Umbilical cord (tissue), 2 donors: ENCODE measurements at places on chromosomes 16 and 17. TPM values are rescaled to one million over a fixed set of nuclear protein-coding genes. Genes with fewer than 3 reads are reported as not detected.

The PRRT2 gene
- 7.9 TPM for total RNA-seq

The SLC5A2 gene
- total RNA-seq: 2.9 TPM

The CA5A gene
- 0.72 TPM for total RNA-seq

The USH1G gene
- total RNA-seq: 2.9 TPM

The SPAG5 gene
- total RNA-seq: 18.8 TPM

DNA sequence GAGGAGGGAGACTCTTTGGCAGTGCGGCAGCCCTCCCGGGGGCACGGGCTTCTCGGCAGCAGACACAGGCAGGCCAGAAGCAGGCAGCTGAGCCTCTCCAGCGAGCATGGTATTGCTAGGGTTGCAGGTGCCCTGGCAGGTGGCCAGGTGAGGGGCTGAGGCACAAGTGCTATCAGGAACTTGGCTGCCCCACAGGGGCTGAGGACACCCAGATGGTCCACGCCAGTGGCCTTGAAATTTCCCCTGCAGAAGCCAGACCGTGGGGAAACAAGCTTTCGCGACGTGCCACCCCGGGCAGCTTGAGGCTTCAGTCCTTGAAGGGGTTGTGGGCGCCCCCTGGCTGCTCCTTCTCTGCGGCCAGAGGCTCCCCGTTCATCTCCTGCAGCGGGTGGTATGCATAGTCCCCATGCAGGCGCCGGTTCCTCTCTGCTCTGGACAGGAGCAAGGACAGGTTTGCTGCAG lies 8.5 kb downstream of the NAGPA start:
- no peak for DNase-seq

DNA sequence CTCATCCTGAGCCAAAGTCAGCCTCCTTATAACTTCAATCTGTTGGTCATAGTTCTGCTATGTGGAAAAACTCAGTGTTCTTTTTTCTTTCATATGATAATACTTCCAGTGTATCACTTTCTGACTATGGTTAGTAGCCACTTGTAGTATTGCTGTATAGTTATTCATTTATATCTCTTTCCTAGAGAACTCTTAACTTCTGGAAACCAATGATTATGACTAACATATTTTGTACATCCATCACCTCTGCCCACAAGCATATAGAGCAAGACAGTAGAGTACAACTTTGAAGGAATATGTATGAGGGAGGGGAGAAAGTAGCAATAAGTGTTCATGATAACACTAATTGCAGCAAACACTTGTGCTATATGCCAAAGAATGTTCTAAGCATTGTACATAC lies 38.6 kb downstream of the COX10 start:
- no peak for DNase-seq

- DNase-seq: peak; percentile 46
Measured at GRCh38 chr17:66417300-66417719, 114.9 kb downstream of the PRKCA start.

DNA sequence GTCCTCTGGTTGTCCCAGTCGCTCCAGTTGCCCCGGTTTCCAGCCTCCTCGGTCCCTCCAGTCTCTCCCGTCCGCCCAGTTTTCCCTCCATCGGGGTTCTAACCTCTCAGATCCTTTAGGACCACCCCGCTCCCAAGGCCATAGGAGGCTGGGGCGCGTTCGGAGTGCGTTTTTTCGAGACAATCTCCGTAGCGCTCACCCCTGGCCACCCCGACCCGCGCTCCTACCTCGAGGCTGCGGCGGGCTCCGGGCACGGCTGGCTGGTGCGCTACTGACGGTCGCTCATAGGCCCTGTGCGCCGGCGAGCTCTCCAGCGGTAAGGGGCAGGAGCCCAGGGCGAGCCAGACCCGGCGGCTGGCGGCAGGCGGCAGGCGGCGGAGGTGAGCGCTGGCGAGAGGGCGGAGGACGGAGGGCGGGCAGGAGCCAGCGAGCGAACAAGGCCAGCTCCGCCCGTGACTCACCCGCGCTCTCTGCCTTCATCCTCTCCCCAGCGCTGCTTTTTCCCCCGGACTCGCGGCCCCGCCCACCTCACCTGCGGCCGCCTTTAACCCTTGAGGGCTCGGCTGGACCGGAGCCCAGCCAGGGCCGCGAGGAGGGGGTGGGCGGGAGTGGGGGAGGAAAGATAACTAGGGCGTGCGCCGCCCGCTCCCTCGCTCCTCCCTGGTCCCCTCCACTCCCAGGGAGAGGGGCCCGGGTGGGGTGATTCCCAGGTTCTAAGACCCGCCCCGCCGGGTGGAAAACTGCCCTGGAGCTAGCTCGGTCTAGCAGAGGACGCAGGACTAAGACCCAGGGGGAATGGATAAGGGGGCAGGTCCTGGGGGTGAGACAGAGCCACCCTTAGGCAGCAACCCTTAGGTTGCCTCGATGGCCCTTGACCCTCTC lies at the start of gene SP6:
SP6 (minus strand) TSS at position 472 of the 882 bp plus-strand sequence. CDS start 2,734 bp downstream, outside the sequence.
- peak; percentile 57 for DNase-seq

DNA sequence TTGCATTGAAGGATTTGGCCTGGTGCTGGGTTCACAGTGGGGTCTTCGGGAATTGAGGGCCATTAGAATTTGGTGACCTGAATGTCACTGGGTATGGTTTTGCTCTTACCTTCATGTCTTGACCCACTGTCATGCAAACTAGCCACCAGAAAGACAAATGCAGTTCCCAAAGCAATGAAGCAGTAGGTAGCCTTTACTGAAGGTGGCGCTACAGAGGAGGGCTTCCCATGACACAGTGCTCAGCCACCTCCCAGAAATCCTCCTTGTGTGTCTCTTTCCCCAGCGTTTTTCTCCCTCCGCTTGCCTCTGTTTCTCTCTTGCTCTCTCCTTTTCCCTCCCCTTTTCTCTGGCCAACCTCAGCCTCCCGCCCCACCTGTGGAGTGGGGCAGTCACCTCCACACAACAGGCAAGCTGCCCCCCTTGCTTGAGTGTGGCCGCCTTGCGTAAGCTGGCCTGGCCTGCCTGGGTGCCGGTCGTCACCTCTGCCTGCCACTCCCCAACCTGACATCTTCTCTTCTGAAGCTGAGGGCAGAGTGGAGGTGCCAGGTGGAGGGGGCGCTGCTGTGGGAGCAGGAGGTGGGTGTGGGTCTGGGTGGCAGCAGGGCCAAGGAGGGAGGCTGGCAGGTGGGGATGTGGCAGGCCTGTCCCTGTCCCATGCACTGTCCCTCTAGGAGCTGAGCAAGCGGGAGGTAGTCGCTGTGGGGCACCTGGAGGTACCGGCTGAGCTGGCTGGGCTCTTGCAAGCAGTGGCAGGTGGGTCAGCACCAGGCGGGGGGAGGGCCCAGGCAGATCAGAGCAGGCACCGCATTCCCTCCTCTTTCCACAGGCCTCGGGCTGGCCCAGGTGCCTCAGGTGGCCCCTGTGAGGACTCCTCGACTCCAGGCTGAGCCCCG lies 34.7 kb downstream of the MYO15A start:
- no peak for DNase-seq

- DNase-seq: no peak
Measured at GRCh38 chr16:90020260-90020837, 1.1 kb upstream of the DBNDD1 start.
